ENCODE measurements at places on chromosomes 12 and 14. TPM values are rescaled to one million over a fixed set of nuclear protein-coding genes. Genes with fewer than 3 reads are reported as not detected.

GRCh38 chr14:22391908-22392565, 197.0 kb downstream of the DAD1 start:
- DNase-seq, result no peak

DNA sequence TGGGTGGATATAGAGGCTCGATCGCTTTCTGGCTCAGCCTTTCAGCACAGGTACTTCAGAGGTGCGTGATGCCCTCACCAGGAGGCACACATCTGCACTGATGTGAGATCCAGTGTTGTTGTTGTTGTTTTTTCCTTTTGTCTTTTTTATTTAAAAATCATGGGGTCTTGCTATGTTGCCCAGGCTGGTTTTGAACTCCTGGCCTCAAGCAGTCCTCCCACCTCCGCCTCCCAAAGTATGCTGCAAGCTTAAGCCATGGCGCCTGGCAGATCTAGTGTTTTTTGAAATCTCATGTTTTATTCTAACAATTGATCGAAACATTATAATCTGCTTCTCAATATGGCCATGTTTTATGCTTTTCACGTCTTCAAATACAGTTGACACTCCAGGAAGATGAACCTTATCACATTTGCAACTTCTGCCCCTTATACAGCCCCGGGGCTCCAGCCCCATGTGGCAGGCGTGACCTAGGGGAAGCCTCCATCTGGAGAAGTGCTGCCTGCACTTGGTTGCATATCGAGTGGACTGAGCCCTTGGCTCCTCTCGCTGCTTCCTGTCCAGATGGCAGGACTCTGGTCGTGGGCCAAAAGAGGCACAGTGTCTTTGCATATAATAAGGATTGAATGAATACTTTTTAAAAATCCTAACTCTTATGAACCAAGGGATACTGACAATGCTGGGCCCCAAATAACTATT, 71.7 kb downstream of the TRAF3 start:
- DNase-seq, result no peak

- DNase-seq, result no peak
Measured at GRCh38 chr12:132108211-132108832, 35.8 kb downstream of the DDX51 start.

DNA sequence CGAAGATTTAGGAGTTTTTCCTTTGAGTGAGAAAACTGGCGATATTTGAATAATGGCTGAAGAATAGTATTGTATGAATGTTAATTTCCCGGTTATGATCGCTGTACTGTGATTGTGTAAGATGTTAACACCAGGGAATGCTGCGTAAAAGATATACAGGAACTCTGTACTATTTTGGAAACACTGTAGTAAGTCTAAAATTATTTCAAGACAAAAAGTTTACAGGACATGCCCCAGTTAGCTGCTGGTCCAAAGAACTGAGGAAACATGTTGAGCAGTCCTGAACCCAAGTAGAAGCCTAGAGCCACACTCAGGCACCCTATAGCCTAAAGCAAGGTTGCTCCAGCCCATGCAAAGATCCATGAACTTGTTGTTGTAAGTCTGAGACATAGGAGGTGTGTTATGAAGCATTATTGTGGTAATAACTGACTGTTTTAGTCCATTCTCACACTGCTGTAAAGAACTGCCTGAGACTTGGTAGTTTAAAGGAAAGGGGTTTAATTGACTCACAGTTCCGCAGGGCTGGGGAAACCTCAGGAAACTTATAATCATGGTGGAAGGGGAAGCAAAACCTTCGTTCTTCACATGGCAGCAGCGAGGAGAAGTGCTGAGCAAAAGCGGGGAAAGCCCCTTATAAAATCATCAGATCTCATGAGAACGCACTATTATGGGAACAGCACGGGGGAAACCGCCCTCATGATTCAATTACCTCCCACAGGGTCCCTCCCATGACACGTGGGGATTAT, 99.8 kb upstream of the RESF1 start:
- DNase-seq, result no peak

The CLEC2D gene
- total RNA-seq, result 311 TPM
